CD8-positive, alpha-beta memory T cell (primary cell): ENCODE measurements at places on chromosomes 6 and 20. TPM values are rescaled to one million over a fixed set of nuclear protein-coding genes. Genes with fewer than 3 reads are reported as not detected.

- no peaks in the 10 kb centered on the region for H3K27me3 ChIP-seq
- H3K36me3 ChIP-seq: no peaks in the 10 kb centered on the region
- H3K4me1 ChIP-seq: peaks cover 7% of the 10 kb centered on the region
- DNase-seq: no peak
- H3K4me3 ChIP-seq: no peak overlapping the region
Observed at GRCh38 chr6:148999501-148999900, 252.7 kb downstream of the UST start.

The CUTA gene
- total RNA-seq: 164 TPM

The AIF1 gene
- total RNA-seq: 35.6 TPM

The GSTA2 gene
- total RNA-seq: not detected

GRCh38 chr6:107817784-107818183, 6.3 kb downstream of the SCML4 start:
- H3K27ac ChIP-seq: no peak overlapping the region
- no peaks in the 10 kb centered on the region for H3K36me3 ChIP-seq
- H3K4me3 ChIP-seq: no peak overlapping the region
- H3K4me1 ChIP-seq: peaks cover 59% of the 10 kb centered on the region
- no peak for DNase-seq
- H3K27me3 ChIP-seq: no peaks in the 10 kb centered on the region
